Lower leg skin (tissue), 4 donors: ENCODE measurements at places on chromosomes 1 and 21.

DNA sequence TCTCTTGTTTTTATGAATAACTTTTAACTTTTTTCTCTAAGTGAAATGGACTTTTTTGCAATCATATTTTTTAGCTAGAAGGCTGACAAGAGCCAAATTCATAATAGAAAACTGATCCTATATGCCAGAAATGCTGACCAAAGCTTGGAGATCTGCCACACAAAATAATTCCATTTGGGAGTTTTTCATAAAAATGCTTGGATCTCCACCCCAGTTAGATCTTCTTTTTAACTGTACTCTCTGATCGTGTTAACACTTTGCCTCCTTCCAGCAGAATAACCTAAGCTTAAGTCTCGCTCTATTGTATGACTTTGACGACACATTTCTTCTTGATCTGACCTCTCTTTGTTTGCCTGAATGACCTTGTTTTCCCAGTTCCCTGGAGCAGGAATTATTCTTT lies 16.8 kb downstream of the FLG2 start:
- DNase-seq = no peak

GRCh38 chr1:38221006-38221649 lies 174.5 kb upstream of the POU3F1 start:
- DNase-seq = no peak

DNA sequence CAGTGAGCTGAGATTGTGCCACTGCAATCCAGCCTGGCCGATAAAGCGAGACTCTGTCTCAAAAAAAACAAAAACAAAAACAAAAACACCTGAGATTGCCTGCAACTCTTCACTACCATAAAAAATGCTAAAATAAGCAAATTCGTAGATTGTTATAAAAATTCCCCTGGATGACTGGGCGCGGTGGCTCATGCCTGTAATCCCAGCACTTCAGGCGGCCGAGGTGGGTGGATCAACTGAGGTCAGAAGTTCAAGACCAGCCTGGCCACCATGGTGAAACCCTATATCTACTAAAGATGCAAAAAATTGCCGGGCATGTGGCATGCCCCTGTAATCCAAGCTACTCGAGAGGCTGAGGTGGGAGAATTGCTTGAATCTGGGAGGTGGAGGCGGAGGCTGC lies 10.7 kb downstream of the MED18 start:
- no peak for DNase-seq

DNA sequence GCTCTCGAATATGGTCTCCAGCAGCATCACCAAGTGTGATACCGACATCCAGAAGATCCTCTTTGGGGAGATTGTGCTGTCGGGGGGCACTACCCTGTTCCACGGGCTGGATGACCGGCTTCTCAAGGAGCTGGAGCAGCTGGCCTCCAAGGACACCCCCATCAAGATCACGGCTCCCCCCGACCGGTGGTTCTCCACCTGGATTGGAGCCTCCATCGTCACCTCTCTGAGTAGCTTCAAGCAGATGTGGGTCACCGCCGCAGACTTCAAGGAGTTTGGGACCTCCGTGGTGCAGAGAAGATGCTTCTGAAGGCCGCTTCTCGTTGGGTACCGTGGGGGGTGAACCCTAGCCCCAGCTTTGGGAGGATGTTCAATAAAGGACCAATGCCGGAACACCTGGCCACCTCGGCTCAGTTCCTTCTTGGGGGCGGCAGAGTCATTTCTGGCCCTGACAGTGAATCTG lies 1.3 kb downstream of the ACTRT2 start:
- peak; percentile 72 for DNase-seq

DNA sequence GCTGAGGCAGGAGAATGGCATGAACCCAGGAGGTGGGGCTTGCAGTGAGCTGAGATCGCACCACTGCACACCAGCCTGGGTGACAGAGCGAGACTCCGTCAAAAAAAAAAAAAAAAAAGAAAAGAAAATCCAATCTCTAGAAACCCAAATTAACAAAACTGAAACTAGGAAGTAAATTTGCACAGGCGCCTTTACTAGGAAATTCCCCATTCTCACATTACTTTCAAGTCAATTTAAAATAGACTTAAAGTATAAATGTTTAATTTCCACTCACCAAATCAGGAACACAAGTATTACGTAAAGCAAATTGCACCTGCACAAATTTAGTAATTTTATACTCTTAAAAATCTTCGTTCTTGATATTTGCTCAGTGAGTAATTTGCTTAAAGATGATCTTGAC lies 67.8 kb upstream of the BCAR3 start:
- no peak for DNase-seq

DNA sequence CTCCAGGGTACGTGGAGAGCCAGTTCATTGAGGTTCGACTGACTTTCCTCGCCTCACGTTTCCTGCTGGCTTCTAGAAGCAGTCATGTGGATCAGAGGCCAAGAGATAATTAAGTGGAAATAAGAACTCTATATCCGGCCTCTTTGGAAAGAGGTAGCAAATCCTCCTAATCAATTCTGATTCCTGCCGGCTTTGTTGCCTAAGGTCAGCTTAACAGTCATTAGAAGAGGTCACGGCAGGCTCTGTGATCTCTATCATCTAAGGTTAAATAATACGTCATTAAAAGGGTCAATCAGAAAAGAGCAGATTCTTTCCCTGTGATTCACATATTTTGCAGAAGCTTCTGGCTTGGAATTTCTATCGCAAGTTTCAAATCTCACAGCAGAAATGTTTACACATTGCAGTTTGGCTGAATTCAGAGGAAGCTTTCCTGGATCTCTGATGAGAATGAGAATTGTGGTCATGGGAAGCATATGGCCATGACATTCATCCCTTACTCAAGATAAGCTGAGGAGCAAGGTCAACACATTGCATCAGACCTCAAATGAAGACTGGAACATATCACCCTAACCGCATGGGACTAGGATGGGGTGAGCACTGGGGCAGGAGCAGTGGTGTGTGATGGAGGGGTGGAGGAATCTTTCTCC lies 189.4 kb downstream of the PBX1 start:
- peak; percentile 53 for DNase-seq

GRCh38 chr1:187928696-187929095 lies 1099.9 kb downstream of the PLA2G4A start:
- no peak for DNase-seq

DNA sequence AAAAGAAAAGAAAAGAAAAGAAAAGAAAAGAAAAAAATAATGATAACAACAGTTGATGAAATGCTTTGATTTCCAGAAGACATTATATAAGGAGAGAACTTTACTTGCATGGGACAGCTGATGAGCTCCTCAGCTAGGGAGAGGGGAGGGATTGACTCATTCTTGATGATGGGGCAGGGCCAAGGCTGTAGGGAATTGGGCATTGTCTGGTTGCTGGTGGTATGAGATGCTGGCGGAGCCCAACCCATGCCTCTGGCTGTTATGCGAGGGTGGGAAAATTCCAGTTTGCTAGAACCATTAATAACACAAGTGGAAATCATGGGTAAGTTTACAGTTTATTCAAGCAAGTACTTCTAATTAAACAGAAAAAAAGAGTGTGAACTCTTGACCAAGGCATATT lies 36.0 kb upstream of the KIF26B start:
- DNase-seq = no peak

DNA sequence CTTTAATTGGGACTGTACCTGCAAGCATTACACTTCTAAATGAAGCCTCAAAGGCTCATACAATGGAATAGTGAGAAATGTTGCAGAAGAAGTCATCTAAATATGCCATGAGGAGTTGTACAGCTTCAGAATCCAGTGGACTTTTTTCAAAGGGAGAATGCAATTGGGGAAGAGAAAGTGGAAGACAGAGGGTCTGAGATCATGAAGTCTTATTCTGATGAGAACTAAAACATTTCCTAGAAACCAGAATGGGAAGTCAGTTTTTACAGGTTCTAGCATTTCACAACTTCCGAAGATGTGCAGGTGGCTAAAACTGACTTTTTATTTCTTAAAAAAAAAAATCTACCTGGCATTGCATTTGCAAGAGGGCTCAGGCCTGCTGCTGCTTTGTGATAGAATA lies 424.4 kb upstream of the RUNX1 start:
- no peak for DNase-seq

DNA sequence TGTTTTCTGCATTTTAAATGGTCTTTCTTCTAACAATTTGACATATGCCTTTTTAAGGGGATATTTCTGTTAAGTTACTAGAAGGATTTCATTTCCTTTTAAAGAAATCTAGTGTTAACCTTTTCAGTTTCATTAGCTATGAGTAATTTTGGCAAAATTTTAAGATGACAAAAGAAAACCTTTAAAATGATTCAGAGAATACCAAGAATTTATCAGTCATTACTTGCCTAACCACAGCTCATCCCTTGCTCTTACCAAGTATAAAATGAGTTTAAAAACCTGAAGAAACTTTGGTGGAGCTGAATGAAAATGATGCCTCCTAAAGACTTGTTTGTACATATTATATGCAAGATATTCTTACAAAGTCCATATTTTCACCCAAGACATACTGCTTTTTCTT lies 101.7 kb downstream of the NEK7 start:
- DNase-seq = no peak

- DNase-seq = no peak
Observed at GRCh38 chr21:42554251-42554961, 40.8 kb downstream of the SLC37A1 start.

DNA sequence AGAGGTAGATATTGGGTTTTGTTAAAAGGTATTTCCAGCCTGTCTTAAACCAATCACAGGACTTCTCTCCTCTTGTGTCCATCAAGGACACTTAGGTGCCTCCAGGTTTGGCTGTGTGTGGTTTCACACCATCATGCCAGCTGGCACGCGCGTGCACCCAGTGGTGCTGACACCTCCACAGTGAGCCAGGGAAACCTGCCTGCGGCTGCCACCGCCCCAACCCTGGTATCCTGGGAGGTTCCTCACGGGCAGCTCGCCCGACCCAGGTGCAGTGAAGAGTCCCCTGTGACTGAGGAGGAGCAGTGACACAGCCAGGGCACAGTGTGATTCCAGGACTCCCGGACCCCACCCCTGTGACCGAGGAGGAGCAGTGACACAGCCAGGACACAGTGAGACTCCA lies 13.2 kb upstream of the COL6A2 start:
- DNase-seq = peak; percentile 39

DNA sequence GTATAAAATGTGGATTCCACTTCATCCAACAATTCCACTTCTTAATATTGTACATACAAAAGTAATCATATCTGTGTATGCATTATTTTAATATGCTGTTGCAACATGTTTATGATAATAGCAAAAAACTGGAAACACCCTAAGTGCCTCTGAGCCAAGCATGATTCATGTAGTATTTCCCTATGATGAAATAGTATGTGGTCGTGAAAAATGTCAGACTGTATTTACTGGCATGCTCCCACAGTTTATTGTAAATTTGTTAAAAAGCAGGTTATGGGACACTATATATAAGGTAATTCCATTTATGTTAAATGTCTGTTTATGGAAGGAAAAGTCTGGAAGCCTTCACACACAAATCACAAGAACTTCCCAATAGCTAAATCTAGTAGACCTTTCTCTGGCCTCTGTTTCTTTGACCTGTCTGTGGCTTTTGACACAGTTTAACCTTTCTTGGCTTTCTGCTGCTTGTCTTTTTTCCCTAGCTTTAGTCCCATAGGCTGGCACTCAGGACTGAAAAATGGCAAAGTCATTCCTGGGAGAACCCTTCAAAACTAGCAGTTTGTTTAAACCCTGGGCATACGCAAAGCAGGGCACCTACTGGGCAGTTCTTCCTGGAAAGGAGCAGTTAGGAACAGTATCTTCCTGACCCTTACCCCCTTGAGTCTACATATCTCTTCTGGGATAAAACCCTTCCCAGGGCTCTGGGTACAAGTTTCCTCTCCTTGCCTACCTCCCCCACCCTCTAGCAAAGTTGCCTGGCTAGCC lies 65.4 kb upstream of the ARTN start:
- DNase-seq = no peak

GRCh38 chr1:247998811-247999210 lies 14.6 kb upstream of the OR2L5 start:
- no peak for DNase-seq

- DNase-seq = no peak
Observed at GRCh38 chr1:42756956-42757891, 9.6 kb downstream of the P3H1 start.

GRCh38 chr1:25167269-25168192 lies 64.8 kb downstream of the SYF2 start:
- no peak for DNase-seq
